Ecto neural progenitor cell (in vitro differentiated cells): ENCODE measurements at places on chromosomes 3 and 15.
A peak's percentile ranks its signal among the peaks of the same experiment; 100 is the strongest.

- DNase-seq, result peak; percentile 89
Observed at GRCh38 chr15:59528961-59529402, 82.6 kb upstream of the GCNT3 start.

DNA sequence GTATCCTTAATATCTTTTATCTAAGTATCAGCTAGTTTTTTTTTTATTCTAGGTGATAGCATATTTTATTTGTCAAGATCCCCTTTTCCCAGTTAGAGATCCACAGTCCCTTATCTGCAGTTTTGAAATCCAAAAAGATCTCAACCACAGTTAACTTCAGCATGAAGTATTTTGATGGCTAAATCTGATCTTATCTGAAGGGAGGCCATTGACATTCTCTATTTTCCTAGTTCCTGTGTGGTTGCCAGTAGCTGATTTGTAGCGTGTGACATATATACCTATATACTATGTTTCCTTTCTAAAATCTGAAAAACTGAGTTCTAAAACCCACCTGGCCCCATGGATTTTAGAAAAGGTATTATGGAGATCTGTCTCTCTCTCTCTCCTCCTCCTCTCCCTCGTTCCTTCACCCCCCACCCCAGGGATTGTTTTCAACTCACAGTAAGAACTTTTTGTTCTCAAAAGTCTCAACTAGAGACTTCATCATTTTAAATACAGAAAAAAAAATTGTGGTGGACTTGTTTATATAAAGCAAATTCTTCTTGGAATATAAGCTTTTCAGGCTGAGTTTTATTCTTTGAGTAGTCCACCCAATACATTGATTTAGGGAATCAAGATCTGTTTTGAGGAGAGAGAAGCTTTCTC, 12.3 kb downstream of the TCF12 start:
- DNase-seq, result no peak

- no peak for DNase-seq
Observed at GRCh38 chr3:12143949-12144504, 14.7 kb downstream of the TIMP4 start.

DNA sequence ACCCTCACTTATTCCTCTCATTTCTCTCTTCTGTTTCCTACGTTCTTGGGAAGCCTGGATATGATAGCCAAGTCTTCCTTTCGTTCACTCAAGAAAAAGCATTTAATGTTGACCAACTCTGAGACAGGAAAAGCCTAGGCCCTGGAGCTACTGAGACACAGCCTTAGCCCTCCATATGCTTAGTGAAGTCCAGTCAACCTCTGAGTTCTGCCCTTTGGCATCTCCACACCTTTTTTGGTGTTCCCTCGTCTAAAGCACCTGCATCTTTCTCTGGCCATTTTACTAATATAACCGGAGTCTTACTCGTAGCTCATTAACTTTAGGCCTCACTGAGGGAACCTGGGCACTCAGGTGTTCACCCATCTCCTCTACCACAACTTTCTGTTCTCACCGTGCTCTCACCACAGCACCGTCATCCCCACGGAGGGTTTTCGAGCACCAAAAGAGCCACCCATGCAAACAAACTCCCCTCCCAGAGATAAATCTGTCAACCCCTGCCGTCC, 632 bp downstream of the MTHFS start:
- DNase-seq, result no peak
